ENCODE measurements at places on chromosomes 7 and 10.

- peak; percentile 67 for DNase-seq
Observed at GRCh38 chr7:111486472-111487142, 75.7 kb downstream of the IMMP2L start.

DNA sequence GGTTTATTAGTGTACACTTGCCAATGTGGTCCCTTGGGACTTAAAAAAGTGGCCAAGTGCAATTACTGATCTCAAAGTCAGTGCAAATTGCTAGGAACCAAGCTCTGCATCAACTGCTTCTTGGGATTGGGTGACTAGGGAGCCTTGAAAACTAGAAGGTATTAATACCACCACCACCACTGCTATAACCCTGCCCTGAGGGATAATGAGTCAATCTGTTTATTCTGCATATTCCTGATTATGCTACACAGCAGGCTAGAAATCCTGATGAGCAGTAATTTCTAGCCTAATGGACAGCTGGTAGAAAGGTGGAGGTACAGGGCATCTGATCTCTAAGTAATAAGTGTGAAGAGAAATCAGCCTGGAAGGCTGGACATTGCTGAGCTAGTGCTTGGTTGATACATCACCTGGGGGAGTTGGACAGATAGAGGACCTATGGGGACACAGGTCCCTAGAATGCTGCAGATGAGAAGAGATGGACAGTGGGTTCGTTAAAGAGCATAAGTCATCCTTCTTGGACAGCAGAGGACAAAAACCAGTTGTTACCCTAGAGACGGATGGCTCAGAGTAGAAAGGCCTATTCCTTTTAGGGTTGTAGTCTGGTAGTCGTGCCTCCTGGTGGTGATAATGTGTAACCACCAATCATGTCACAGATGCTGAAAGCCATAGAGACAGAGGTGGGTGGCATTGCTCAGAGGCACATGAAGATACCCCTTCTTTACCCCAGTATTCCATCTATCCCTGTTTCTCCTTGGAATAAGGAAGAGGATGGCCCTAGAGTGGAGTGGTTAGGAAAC lies 554.8 kb downstream of the SORCS1 start:
- no peak for DNase-seq

DNA sequence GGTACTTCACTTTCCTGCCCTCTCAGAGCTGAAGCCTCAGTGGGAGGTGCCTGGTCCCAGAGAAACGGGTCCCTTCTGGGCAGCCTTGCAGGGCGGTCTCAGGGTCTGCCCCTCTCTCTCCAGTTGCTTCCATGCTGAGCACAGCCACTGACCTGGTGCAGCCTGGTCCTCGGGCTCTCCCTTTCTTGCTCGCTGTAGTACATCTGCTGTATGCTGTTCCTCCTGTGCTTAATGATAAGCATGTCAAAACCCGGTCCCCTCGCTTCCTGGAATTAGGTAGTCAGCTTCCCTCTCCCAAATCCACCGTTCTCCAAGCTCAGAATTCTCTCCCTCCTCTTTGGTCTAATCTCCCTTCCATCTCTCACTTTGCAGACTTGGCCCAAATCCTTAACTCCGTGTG lies 11.0 kb upstream of the HPS1 start:
- no peak for DNase-seq

- DNase-seq: no peak
Observed at GRCh38 chr7:131008840-131009711, 275.1 kb upstream of the KLF14 start.

- DNase-seq: no peak
Observed at GRCh38 chr7:91140982-91141381, 123.3 kb upstream of the FZD1 start.
